CD4-positive, alpha-beta memory T cell (primary cell): ENCODE measurements at places on chromosomes 4 and X. TPM values are rescaled to one million over a fixed set of nuclear protein-coding genes. Genes with fewer than 3 reads are reported as not detected.

SPON2 gene
- 7.2 TPM for total RNA-seq

REELD1 gene
- total RNA-seq = 0.58 TPM

TRAM1L1 gene
- not detected for total RNA-seq

GNRHR gene
- not detected for total RNA-seq

MTMR8 gene
- 7.6 TPM for total RNA-seq

GRCh38 chr4:31236020-31236638 is 516.0 kb downstream of the PCDH7 start:
- H3K27me3 ChIP-seq = no peaks in the 10 kb centered on the region

- no peak overlapping the region for H3K4me3 ChIP-seq
- H3K27me3 ChIP-seq = no peaks in the 10 kb centered on the region
- H3K36me3 ChIP-seq = no peaks in the 10 kb centered on the region
- H3K27ac ChIP-seq = no peak overlapping the region
- no peak for DNase-seq
These were observed 80.7 kb upstream of the EOLA2 start for GRCh38 chrX:150018931-150019361.

- no peaks in the 10 kb centered on the region for H3K36me3 ChIP-seq
- no peak overlapping the region for H3K27ac ChIP-seq
- no peaks in the 10 kb centered on the region for H3K27me3 ChIP-seq
- DNase-seq = no peak
- no peaks in the 10 kb centered on the region for H3K4me1 ChIP-seq
These were observed 190.2 kb downstream of the SMIM20 start for GRCh38 chr4:26104056-26104685.

GRCh38 chr4:132281733-132282132 is 867.4 kb upstream of the PCDH10 start:
- no peak overlapping the region for H3K4me3 ChIP-seq
- H3K36me3 ChIP-seq = no peaks in the 10 kb centered on the region
- H3K4me1 ChIP-seq = no peaks in the 10 kb centered on the region
- H3K27ac ChIP-seq = no peak overlapping the region
- DNase-seq = no peak

- H3K4me1 ChIP-seq = no peaks in the 10 kb centered on the region
- DNase-seq = no peak
- no peaks in the 10 kb centered on the region for H3K36me3 ChIP-seq
- H3K27ac ChIP-seq = no peak overlapping the region
- H3K4me3 ChIP-seq = no peak overlapping the region
- no peaks in the 10 kb centered on the region for H3K27me3 ChIP-seq
These were observed 57.8 kb downstream of the MMRN1 start for GRCh38 chr4:89952458-89952857.

GRCh38 chr4:185718578-185719499 is 93.2 kb downstream of the SORBS2 start:
- no peak overlapping the region for H3K4me3 ChIP-seq
- H3K36me3 ChIP-seq = no peaks in the 10 kb centered on the region
- no peak for DNase-seq
- H3K27me3 ChIP-seq = no peaks in the 10 kb centered on the region

GRCh38 chr4:90071289-90072235 is 55.6 kb upstream of the CCSER1 start:
- no peak overlapping the region for H3K4me3 ChIP-seq
- H3K27ac ChIP-seq = no peak overlapping the region
- H3K36me3 ChIP-seq = no peaks in the 10 kb centered on the region

DNA sequence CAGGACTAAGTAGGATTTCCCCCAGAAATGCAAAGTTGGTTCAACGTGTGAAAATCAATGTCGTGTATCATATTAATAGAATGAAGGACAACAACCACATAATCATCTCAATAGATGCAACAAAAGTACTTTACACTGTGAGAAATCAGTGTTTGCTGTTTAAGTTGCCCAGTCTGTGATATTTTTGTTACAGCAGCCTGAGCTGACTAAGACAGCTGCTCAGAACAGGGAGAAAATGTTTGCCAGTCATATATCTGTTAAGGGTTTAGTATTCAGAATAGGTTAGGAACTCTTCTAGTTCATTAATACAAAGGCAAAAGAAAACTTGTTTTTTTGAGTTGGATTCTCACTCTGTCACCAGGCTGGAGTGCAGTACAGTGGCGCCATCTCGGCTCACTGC is 12.5 kb downstream of the MAEA start:
- H3K4me3 ChIP-seq = no peak overlapping the region
- peaks cover 22% of the 10 kb centered on the region for H3K4me1 ChIP-seq
